ENCODE measurements at places on chromosomes 7 and 10.

- DNase-seq = no peak
Measured at GRCh38 chr7:96152706-96153105, 169.2 kb downstream of the SLC25A13 start.

DNA sequence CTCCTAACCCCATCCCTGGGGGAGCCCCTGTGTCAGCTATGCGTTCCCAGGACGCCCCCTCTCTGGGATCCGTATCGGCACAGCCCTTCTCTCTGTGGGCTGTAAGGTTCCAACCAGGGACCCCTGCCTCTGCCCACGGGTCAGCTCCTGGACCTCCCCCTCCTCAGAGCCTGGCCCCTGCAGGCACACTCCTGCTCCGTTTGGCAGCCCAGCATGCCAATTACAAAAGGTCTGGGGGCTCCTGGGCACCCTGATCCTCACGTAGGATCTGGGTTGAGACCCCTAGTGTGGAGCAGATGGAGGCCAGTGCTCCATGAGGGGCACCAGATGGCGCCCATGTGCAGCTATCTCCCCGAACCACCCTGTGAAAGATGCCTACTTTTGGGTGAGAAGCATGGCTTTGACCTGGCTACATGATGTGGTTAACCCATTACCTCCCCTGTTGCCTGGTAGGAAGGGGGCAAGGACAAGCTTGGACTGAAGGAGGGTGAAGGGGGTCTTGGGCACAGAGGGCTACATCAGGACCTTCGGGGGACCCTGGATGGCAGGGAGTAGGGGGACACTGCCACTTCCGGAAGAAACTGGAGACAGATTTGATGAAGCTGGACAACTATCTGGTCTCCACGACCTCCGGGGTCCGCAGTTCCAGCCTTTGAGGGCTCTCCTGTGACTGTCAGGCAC is 9.0 kb downstream of the TACR2 start:
- peak; percentile 18 for DNase-seq

DNA sequence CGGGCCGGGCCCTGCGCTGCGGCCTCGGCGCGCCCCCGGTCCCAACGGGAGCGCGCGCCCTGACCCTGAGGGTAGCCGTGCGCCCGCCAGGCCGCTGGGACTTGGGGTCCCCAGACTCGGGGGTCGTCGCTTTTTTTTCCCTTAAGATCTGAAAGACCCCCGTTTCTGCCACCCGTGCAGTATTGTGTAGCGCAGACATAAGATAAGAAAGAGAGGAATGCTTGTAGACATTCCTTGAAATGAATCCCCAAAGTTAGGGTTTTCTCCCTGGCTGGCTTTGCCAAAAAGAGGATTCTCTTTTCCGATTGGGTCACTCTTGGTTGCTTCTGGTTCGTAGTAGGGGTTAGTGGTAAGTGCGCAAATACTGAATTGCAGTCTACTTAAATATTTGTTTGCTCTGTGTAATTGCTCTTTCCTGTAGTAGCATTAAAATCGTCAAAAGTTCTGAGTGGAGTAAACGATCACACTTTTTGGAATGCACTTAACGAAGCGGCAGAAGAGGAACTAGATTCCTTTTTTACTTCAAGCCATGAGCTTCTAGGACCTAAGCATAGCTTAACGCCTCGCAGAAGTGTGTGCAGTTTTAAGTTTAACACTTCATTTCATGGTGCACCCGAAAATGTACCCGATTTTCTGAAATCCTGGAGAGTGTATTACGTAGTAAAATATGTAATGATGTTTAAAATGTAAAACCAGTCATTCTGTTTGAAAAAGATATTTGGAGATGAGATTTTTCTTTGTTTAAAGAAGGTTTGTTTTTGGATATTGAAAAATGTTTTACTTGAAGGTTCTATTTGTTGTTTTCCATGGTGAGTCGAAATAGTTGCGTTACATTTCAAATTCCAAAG is 1.3 kb downstream of the CUL1 start:
- peak; percentile 37 for DNase-seq

GRCh38 chr10:70669015-70669414 is 3.3 kb upstream of the ADAMTS14 start:
- no peak for DNase-seq

DNA sequence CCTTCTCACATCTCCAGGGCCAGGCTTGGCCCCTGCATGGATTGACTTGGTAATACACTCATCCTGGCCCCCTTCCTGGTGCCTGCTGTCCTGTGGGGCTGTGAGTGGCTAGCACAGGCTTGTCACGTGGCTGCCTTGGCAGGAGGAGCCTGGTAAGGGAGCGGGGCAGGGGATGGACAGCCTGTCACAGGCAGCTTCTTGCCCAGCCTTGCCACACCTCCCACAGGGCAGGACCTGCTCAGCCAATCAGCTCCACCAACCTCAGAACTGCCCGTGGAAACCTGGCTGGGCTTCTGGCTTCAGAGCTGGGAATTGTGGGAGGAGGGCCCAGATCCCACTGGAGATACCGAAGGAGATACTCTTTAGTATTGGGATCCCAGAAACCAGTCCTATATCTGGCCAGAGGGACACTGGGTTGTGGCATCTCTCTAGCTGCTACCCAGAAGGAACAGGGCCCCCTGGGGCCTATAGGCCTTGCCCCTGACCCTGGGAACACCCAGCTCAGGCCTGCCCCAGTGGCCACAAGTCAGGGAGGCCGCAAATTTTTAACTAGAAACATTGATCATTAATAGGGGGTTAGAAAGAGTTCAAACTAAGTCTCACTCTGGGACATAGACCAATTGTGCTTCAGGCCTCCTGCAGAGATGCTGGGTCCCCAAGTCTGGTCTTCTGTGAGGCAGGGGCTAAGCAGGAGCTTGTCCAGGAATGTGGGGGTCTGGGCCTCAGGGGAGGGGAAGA is at the start of gene HOGA1:
Gene HOGA1, plus strand, starts transcription at position 330 of the 738 bp plus-strand sequence. Its CDS starts 315 bp downstream, at position 645.
- DNase-seq = peak; percentile 98

DNA sequence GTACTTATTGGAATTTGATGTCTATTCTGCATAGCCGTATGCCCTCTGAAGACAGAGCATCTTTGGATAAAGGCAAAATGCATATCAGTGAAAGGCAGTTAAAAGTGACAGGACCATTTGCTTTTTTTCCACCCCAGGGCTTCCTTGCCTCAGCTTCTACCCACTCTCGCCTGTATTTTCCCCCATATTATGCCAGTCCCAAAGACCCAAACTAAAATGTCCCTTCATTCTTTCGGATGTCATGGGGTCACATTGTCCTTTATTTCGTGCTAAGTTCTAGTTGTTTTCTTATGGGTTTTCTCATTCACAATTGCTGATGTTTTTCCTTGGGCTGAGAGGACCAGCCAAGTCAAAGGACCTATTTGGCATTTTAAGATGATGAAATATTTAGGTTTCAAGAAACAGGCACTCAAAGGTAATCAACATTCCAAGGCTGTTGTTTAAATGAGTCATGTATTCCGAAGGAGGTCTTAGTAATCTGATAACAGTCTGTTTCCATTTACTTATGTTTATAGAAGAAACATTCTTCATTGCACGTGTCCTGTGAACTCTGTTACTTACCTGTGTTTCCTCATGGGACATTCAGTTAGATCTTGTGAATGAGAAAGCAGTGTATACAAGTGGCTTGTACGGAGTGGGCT is 74.1 kb downstream of the DNAH11 start:
- DNase-seq = peak; percentile 62

DNA sequence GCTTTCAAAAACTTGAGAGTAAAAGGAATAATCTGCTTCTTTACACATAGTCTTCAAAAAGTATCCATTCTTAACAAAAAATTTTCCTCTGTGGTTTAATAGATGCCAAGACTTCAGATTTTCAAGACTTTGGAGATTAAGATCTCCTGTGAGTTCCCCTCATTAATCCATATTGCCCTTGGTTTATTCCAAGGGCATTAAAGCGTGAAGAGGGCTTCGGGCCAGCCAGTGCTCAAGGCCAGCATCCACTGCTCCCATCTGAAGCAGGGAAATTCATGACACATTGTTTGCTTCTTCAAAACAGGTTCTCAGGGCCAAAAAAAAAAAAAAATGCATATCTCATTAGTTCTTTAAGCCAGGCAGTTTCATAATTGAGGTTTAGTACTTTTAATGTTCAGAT is 137.3 kb upstream of the RHOBTB1 start:
- DNase-seq = no peak

GRCh38 chr10:114021154-114021553 is 22.5 kb upstream of the ADRB1 start:
- no peak for DNase-seq

DNA sequence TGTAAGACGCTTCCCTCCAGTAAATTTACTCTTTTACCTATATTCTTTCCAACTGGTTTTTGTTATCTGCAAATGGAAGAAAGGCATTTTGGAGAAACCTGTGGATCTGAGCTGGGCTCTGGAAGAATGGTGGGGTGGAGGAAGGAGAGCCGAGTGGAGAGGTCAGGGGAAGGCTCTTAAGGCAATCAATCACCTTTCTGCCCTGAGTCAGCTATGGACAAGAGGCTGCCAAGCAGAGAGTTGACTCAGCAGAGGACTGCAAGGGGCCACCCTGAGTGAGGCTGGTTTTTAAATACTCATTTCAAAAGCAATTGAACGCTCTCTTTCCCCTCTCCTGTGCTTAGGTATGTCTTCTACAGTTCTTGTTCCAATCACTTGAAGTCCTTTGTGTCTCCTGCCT is 81.8 kb downstream of the SPAG6 start:
- DNase-seq = peak; percentile 86

DNA sequence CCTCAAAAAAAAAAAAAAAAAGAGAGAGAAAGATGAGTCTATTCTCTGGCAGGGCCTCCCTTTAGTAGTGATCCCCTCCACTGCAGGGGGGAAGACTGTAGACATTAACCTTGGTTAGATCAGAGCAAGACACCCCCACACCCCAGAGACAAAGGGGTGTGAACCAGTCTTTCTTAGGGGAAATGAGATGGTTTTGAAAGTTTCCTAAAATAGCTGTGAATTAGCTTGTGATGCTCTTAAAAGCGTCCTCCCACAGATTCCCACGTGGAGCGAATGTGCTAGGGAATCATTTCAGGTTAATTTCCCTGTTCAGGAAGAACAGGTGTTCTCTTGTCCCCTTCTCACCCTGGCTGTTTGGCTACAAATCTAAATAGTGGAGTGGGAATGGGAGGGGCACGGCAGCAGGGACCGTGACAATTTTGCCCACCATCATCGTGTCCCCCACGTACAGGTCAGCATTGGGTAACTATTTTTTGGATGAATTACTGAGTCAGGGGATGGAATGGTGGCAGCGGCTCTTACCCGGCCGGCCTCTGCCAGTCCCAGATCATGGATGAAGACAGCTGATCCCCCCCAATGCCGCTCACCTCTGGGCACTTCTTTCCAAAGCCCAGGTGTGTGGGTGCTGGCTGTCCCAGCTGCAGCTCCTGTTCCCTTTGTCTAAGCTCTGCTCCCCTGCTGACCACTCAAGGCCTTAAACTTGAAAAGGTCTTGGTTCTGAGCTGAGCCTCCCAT is 152.9 kb downstream of the CCDC3 start:
- no peak for DNase-seq

GRCh38 chr7:70233776-70234175 is 635.5 kb downstream of the AUTS2 start:
- DNase-seq = no peak

DNA sequence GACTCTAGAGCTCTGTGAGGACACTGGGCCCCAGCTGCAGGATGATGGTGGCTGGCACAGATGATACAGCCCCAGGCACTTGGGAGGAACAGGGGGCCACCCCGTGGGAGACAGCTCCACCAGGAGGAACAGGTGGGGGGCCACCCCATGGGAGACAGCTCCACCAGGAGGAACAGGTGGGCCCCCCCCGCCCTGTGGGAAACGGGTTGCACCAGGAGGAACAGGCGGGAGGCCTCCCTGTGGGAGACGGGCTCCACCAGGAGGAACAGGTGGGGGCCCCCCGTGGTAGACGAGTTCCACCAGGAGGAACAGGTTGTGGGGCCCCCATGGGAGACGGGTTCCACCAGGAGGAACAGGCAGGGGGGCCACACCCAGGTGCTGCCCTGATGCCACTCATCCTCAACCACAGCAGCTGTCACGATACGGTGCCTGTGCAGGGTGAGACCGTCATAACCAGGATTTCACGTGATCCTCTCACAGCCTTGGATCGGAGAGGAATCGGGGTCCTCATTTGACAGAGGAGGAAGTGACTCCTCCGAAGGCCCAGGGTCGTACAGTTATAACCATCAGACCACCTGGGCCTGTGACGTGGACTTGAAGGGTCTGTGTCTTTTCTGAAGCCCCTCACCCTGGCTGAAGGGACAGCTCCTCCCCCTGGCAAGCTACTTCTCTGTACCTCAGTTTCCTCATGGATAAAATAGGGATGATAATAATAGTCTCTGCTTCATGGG is 49.2 kb upstream of the NANOS1 start:
- DNase-seq = no peak

- DNase-seq = no peak
Measured at GRCh38 chr7:86900886-86901285, 158.6 kb downstream of the ELAPOR2 start.

DNA sequence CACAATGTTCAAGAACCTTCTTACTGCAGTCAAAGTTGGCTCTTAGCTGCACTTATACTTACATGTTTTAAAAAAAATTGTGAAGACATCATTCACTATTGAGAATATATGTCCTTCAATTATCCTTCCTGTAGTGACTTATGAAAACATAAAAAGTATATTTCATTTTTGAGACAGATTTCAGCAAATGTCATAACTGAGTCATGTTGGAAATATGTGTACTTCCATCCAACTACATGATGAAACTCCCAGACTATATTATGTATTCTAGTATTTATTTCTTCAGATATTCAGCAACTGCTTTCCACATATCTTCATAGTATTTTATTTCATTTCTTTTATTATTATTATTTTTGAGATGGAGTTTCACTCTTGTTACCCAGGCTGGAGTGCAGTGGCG is 160.2 kb downstream of the ARHGAP12 start:
- no peak for DNase-seq

DNA sequence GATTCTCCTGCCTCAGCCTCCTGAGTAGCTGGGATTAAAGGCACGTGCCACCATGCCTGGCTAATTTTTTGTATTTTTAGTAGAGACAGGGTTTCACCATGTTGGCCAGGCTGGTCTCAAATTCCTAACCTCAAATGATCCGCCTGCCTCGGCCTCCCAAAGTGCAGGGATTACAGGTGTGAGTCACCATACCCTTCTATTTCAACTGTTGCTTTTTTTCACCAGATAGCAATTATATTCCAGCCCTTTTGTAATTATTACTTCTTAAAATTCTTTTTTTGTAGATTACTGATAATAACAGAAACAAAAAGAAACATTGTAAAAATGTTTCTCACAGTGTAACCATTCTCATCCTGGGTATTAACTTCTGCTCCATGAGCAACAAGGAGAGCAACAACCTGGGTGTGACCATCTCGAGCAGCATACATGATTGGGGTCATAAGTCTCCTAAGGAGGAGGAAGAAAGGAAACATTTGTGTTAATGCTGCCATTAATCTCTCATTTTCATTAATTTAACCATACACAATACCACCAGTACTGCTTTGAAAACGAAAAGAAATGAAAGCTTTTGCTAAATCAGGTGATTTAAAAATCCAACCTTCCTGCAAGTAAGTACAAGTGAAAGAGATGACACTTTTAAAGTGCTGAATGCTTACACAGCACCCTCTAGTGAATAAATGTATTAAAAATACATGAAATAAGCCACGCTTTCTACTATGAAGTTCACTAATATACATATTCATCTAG is 41.8 kb downstream of the ASZ1 start:
- peak; percentile 42 for DNase-seq

GRCh38 chr10:28986117-28986792 is 302.6 kb upstream of the LYZL1 start:
- peak; percentile 51 for DNase-seq

GRCh38 chr10:83990126-83990525 is 149.2 kb upstream of the GHITM start:
- peak; percentile 29 for DNase-seq

Data from kidney tubule cell (primary cell).